Memory B cell (primary cell): ENCODE measurements at places on chromosomes 11 and 22.

- no peak for DNase-seq
These were observed 27.6 kb downstream of the PLEKHA7 start for GRCh38 chr11:16986434-16987204.

- DNase-seq, result no peak
These were observed 753 bp downstream of the PTPN5 start for GRCh38 chr11:18790883-18791206.

DNA sequence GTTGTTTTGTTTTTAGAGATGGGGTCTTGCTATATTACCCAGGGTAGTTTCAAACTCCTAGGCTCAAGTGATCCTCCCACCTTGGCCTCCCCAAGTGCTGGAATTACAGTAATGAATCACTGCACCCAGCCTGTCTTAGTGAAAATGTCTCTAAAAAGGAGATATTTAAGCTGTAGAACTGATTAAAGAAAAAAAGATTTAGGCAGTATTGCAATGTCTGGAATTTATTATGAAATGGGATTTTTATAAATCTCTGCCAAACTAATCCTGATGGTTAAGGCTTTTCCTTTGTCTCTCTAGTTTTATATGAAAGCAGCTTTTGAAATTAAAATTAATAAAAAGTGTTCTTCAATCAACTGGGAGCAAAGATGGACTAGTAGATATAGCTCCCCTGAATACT, 2.1 kb downstream of the PLAAT3 start:
- DNase-seq, result no peak

- DNase-seq, result no peak
These were observed 37.4 kb upstream of the ASPHD2 start for GRCh38 chr22:26391623-26392022.

- no peak for DNase-seq
These were observed 6.8 kb upstream of the ALX4 start for GRCh38 chr11:44316659-44317240.

GRCh38 chr11:6334806-6335205, 14.5 kb upstream of the CAVIN3 start:
- DNase-seq, result no peak

- no peak for DNase-seq
These were observed 313 bp downstream of the PRCP start for GRCh38 chr11:82899957-82900276.

GRCh38 chr11:9073466-9074225, 17.8 kb downstream of the SCUBE2 start:
- no peak for DNase-seq

DNA sequence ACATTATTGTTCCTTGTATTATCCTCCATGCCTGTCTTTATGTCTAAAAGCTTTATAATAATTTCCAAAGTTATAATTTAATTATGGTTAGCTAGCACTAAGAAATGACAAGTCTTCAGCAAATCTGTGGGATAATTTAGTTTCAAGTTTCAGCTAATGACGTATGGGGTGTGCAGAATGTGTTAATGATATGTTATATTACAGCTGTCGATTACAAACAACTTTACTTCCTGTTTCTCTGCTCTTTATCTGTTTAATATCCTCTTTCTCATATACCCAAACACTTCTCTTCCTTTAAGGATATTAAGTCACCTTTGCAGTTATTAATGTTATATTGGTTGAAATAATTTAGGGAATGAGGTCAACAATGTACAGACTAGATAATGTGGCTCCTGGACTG, 161.8 kb downstream of the CASP12 start:
- DNase-seq, result no peak

DNA sequence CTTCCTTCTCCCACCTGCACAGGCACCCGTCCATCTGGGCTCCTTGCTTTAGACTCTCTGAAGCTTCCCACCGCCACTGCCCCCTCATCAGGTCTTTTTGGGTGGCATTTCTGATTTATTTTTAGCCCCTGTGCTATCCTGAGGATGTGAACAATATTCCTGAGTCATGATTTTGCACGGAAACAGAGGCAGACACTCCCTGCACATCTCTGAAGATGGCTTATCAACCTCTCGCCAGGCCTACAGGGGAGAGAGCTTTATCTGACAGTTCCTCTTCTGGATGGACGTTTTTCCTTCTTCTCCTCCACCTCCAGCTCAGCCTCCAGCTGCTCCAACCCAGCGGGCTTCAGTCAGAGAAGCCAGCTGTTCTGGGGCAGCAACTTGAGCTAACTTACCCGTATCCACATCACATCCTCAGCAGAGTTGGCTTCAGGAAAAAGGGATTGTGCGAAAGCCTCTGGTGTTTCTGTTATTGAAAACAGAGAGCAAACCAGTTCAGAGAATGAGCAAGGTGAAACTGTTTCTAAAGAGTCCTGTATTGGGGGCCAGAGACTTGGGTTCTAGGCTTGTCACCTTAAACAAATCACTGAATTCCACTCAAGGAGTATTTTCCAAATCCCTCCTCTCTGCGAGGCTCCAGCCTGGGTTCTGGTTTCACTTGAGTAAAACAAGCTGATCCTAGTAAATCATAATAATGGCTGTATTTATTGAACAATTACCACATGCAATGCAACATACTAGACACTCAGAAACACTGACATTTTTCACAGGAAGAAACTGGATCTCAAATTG, 33.1 kb upstream of the ETS1 start:
- no peak for DNase-seq

- no peak for DNase-seq
These were observed 163.6 kb downstream of the NTM start for GRCh38 chr11:131533998-131534397.

GRCh38 chr11:12280199-12280837, 97.1 kb upstream of the PARVA start:
- DNase-seq, result no peak

DNA sequence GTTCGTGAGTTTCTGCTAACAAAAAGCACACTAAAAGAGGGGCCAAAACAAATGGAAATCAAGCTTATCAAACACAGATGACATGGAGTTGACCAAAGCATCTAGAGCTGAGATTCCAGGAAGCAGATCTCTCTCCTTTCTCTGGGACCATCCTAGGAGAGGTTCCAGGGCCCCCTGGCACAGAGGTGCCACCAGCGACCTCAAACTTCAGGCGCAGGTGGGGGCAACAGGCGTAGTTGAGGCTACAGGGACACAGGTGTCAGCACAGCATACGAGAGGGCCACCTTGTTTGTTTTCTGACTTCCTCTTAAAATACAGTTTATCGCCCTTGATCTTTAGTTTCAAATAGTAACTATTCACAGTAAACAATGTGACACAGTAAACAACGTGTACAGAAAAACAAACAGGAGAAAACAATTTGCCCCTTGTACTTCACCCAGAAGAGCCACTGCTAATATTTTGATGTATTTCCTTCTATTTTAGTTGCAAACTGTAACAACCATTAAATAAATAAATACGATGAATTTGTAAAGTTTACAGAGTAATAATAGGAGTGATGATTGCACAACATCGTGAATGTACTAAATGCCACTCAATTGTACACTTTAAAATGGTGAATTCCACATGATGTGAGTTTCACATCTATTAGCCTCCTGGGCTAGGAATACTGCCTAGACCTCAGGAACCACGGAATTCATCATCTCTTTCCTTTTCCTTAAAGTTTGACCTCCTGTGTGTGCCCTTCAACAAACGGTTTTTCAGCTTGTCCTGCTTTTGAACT, 52.2 kb downstream of the IGLL5 start:
- no peak for DNase-seq

GRCh38 chr11:116929414-116930090, 92.1 kb upstream of the APOA1 start:
- DNase-seq, result no peak

DNA sequence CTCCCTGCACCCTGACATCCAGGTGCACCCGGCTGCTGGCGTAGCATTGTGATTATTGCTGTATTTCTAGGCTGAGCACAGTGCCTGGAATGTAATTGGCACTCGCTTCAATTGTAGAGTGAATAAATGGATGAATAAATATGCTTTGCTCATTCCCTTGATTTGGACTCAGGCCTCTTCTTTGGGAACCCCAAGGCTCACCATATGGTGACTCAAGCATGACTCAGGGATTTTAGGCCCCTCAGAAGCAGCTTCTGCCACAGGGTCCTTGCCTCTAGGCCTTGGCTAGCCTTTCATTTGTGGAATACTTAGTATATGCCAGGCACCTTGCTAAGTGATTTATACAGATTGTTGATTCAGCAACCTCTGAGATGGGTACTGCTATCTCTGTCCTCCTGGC, 78.9 kb downstream of the GRIK4 start:
- no peak for DNase-seq

DNA sequence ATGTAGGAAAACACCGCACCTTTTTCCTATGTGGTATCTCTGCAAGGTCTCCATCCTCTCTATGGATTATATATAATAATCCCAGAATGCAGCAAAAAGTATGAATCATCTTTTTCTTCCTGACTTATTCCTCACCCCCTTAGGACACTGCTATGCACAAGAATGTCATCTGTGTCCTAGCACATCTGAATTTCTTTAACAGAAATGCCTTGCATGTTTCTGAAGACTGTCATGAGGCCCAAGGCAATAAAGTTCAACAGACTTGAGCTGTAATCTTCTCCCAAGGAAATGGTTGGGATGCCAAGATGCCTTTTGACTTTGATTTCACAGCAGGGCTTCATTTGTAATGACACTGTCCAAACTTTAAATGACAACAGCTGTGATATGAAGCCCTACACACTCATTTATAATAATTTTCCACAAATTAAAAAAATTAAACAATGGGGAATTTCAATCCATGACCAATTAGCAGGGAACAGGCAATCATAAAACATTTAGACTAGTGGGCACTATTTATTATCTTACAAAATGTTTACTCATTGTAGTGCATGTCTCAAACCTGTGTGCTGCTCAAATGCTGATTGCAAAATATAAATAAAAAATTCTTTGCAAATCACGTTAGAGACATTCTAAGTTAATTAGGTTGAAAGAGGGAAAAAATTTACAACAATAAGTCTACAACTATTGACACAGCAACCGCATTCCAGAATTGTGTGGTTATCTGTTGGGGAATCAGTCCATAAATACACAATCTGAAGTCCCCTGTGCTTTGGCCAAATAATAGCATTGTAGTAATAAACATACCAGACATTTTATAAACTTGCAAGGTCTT, 242.3 kb downstream of the SWAP70 start:
- DNase-seq, result no peak

DNA sequence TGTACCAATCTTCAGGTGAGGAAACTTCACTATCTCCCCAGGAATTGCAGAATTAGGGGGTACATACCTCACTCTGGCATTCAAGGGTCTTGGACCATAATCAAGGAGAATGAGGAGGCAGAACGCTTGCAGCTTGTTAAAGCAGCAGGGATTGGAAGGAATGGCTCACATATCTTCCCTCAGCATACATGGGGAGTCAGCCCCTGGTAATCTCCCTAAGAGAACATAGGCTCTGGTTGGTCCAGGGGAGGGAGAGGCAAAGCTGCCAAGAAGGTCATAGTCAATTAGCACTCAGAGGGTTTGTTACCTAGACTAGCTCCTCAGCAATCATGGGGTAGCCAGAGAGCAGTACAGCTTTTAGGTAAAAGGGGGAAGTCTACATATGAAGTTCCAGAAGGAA, 256.8 kb downstream of the INSC start:
- DNase-seq, result no peak

DNA sequence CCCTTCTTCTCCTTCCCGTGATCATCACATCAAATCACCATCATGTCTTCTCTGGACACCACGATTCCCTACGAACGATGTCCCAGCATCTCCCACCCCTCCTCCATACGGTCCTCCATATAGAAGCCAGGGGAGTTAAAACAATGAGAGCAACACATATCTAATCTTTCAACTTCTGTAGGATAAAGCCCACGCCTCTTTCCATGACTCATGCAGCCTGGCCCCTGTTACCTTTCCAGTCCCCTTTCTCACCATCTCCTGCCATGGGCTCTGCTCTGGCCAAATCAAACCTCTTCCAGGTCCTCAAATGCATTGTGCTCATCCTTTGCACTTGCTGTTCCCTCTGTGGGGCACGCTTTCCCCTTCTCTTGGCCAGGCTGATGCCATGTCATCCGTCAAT, 23.6 kb downstream of the RPS6KA4 start:
- DNase-seq, result no peak

- no peak for DNase-seq
These were observed 342.3 kb downstream of the LARGE1 start for GRCh38 chr22:33577862-33578411.

DNA sequence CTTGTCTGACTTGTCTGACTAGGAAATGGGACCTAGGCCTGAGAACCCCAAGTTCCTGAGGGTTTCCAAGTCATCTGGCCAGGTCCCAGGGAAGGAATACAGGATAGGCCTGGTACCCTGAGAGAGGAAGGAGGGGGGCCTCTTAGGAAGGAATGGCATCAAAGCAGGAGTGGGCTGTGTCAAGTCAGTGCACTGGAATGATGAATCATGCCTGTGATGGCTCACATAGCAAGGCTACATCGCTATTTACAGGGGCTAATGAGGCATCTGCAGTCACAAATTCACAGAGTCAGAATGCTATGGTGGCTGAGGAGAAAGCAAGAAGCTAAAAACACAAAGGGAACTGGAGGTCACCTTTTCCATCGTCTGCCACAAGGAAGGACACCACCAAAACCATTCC, 247.3 kb downstream of the NXPE2 start:
- DNase-seq, result no peak

DNA sequence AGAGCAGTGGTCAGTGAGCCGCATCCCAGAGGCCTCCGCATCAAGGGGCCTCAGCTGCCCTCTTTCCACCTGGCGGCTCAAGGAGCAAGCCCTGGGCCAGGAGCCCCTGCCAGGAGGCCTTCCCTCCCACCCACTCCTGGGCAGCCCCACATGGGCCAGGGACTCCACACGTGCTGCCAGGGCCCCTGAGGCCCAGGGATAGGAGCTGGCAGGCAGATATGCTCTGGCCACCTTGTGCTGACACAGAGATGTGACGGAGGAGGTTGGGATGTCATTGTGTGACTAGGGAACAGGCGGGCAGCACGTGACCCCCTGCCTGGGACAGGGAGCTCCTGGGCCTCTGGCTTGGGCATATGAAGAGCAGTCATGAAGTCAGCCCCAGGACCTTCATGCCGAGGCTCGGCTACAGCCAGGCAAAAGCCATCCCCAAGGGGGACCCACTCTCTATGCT, 77.9 kb downstream of the PIWIL3 start:
- DNase-seq, result no peak

GRCh38 chr11:112025707-112026106, 499 bp downstream of the DLAT start:
- no peak for DNase-seq

DNA sequence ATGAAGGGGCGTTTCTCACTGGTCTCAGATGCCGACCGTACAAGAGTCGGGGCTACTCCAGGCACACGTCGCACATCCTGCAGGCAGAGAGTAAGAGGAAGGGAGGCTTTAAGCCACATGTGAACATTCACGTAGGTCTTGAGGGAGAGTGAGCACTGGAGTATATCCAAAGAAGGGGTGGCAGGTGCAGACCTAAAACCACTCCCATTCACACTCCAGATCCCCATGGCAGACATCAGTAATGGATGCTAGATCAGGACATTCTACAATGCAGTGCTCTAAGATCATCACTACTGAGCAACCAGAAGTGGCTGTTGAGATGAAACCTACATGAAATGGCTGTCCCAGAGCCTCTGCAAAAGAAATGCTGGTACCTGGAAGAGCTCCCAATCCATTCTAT, 39.0 kb downstream of the WT1 start:
- no peak for DNase-seq
